Colonic mucosa (tissue), 4 donors: ENCODE measurements at places on chromosomes 2 and 18.

DNA sequence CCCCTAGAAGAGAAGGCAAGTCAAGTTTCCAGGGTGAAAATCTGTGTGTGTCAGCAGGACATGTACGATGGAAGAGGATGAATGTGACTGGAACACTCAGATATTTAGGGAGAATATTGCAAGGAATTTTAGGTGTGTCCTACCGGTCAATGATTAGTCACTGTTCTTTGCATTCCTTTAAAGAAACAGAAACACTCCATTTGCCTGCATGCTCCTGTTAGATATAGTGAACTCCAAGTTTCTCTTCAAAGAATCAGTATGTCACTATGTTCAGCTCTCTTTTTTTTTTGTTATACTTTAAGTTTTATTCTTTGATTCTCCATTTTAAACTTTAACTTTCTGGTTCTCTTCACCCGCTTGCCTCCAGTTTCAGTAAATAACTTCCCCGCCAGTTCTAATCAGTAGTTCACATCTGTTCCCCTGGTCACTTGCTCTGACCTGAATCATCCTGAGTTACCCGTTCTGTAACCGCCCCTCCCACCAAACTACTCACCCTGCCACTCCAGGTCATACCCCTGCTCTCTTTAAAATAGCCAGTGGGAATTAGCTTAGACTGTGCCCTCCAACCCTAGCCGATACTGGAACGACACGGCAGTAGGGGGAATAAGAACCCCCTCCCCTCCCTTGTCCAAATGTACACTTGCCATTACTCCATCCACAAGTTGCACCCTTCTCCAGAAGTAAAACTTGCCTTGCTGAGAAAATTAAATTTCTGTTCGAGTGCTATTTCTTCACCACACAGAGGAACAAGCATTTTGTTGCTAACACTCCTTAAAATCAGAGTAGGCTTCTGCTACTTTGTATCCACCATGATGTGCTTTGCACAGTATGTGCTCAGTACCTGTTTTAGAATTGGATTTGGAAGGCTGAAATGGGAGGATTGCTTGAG is 268.4 kb downstream of the METTL4 start:
- no peak for DNase-seq

GRCh38 chr2:16446706-16447105 is 218.9 kb downstream of the CYRIA start:
- no peak for DNase-seq

DNA sequence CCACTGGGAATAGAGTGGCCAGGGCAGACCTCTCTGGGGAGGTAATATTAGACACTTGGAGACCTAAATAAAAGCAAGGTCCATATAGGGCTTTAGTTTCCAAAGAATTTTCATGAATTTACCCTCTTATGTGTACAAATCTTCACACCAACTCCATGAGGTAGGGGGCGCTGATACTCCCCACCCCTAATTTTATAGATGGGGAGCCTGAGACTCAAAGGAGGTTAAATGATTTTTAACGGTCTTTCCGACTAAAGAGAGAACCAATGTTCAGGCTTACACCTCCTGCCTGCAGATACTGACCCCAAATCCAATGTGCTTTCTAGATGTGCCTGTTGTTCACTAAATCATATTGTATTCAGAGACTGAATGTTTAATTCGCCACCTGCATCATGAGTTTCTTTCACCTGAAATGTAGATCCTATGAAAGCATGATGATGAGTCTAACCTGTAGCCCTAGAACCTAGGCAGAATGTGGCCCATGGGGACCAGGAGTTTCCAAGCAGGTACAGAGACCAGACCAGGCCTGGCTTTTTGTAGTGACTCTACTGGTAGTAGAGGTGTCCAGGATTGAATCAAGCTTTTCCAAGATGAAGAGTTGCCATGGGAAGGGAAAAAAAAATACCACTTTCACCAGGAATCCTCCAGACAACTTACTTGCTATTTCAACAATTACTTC is 16.8 kb upstream of the PAX3 start:
- no peak for DNase-seq

GRCh38 chr2:29053223-29053622 is 21.1 kb downstream of the PCARE start:
- DNase-seq, result no peak
